ENCODE measurements at places on chromosomes 1 and 21. TPM values are rescaled to one million over a fixed set of nuclear protein-coding genes. Genes with fewer than 3 reads are reported as not detected.

VASH2 gene
- polyA plus RNA-seq, result 27.2 TPM

GRCh38 chr1:227745568-227746265 is 10.5 kb downstream of the SNAP47 start:
- no peak for DNase-seq

- no peak for DNase-seq
Measured at GRCh38 chr1:60615666-60616065, 466.7 kb upstream of the NFIA start.

DNA sequence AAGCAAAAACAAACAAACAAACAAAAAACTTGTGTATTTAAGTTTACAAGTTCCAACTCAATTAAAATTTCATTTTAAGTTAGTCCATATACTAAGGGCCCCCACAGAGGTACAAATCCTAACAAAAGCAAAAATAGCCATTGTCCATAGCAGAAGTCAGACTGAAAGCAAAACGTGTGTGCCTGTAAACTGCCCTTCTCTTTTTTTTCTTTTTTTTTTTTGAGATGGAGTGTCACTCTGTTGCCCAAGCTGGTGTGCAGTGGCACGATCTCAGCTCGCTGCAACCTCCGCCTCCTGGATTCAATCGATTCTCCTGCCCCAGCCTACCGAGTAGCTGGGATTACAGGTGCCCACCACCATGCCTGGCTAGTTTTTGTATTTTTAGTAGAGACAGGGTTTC is 11.6 kb upstream of the IFNGR2 start:
- no peak for DNase-seq

LCE2C gene
- polyA plus RNA-seq, result not detected

C1orf94 gene
- polyA plus RNA-seq, result not detected

Measured in left kidney (tissue), 8 donors.